Globus pallidus (tissue), 1 donor: ENCODE measurements at places on chromosomes 6 and 20.

DNA sequence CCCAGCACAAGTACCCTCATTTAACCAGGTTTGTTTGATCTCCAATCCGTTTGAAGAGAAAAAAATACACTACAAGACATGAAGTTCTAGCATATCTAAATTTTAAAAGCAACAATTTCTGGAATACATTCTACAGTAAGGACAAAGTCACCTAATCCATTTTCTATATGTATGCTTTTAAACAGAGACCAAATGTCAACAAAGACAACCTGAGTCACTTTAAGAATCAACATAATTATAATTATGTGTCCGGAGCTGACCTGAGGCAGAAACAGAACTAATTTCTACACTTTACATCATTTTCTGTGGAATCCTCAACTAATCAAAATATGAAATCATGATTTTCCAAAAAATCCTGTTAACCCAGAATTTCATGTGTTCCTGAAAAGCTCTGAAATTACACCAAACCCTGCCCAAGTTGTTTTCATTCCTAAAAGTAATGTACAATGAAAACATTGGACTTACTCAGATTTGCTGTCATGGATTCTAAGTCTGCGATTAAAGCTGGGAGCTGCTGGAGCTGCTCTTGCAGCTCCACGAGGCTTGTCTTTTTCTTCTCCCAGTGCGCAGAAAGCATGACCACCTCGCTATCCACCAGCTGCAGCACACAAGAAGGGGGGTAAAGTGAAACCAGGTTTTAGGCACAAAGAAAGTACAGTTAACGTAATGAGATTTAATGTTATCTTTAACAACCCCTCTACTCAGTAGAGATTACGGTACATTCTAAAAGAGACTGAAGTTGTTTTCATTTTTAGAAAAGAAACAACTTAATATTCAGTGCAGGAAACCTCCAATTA lies 35.8 kb downstream of the DTNBP1 start:
- DNase-seq: no peak

- DNase-seq: no peak
These were observed 28.0 kb downstream of the ID4 start for GRCh38 chr6:19865178-19865577.

- peak; percentile 73 for DNase-seq
These were observed 4.7 kb downstream of the ZMYND8 start for GRCh38 chr20:47351643-47352331.

DNA sequence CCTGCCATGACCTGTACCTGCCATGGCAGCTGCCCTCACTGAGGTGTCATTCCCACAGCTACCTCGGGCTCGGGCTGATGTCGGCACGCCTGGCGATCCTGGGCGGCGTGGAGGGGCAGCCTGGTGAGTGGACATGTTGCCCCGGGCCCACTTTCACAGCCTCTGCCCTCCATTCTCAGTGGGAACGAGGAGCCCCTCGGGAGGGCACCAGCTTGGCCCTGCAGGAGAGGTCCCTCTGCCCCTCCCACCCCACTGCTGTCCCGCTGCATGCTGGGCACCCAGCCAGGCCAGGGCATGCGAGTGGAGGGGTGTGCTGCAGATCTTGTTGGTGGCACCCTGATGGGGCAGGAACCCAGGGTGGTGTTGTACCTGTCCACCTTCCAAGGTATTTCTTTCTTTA lies 23.0 kb downstream of the ENTPD6 start:
- no peak for DNase-seq

DNA sequence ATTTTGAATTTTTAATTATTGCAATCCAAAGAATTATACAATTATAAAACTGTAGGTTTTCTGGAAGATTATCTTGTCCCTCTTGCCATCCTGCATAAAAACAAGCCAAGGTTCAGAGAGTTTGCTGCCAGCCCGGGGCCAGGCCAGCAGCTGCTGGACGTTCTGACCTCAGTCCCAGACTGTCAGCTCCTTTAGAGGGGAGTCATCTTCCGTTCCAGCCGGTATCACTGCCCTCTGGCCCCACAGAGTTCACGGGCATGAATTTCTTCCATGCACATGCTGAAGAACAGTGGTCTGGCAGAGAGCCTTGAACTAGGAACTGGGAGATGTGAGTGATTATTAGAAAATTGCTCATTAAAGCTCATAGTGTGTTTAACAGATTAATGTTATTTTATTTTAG lies 130.4 kb upstream of the QKI start:
- DNase-seq: peak; percentile 61

DNA sequence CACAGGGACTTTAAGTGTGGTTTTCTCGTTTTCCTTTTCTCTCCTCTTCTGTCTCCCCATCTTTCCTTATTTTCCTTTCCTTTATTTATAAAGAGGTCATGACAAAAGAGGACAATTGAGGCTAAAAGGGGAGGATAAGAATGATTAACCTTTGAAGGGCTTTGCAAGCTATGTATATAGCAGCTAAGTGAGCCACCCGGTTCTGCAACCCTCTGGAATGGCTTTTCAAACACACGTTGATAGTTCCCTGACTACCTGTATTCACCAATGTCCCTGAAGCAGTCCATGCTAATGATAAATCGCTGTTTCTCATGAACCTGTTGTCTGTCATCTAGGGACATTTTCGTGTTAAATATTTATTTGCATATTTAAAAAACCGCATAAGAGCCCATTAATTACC lies 124.4 kb upstream of the RALGAPA2 start:
- no peak for DNase-seq

DNA sequence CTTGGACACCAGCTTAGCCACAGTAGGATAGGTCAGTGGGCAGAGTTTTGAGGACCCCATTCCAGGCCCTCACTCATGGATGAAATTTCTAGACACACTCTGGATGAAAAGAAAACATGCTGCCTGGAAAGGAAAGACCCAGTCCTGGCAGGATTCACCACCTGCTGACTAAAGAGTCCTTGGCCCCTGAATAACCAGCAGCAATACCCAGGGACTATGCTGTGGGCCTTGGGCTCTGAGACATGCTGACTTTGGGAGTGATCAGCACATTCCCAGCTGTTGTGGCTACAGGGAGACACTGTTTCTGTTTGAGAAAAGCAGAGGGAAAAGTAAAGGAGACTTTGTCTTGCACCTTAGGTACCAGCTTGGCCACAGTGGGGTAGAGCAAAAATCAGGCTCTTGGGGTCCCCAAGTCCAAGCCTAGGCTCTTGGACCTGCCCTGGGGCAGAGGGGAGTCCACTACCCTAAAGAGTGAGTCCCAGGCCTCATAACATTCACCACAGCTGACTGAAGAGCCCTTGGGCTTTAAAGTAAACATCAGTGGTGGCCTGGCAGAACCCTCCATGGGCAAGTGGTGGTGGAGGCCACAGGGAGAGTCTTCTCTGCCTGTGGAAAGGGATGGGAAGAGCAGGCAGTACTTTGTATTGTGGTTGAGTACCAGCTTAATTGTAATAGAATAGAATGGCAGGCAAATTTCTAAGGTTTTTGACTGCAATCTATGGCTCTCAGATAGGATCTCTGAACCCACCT lies 516.8 kb downstream of the BCKDHB start:
- no peak for DNase-seq

GRCh38 chr20:24547967-24548366 lies 78.5 kb downstream of the SYNDIG1 start:
- no peak for DNase-seq

- peak; percentile 70 for DNase-seq
These were observed 50.1 kb downstream of the CEP43 start for GRCh38 chr6:167049275-167049674.

- DNase-seq: no peak
These were observed 129.6 kb downstream of the CD24 start for GRCh38 chr6:106844930-106845329.

- DNase-seq: no peak
These were observed 371.0 kb downstream of the TAF4 start for GRCh38 chr20:61694682-61695081.

DNA sequence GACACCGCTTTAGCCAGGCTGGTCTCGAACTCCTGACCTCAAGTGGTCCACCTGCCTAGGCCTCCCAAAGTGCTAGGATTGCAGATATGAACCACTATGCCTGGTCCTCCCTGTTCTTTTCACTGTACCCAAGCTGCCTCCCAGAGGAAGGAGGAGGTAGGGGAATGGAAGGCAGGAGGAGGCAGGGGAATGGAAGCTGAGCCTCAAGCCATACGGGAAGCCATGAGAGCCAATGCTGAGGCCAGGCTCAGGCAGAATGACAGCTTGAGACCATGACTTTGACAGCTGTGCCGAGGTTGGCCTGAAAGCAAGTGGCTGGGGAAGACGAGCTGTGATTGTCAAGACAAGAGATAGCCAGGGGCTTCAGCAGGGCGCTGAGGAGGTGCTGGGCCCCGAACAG lies 13.6 kb upstream of the ZNF335 start:
- DNase-seq: no peak

GRCh38 chr6:139343052-139343750 lies 31.2 kb downstream of the CITED2 start:
- no peak for DNase-seq

DNA sequence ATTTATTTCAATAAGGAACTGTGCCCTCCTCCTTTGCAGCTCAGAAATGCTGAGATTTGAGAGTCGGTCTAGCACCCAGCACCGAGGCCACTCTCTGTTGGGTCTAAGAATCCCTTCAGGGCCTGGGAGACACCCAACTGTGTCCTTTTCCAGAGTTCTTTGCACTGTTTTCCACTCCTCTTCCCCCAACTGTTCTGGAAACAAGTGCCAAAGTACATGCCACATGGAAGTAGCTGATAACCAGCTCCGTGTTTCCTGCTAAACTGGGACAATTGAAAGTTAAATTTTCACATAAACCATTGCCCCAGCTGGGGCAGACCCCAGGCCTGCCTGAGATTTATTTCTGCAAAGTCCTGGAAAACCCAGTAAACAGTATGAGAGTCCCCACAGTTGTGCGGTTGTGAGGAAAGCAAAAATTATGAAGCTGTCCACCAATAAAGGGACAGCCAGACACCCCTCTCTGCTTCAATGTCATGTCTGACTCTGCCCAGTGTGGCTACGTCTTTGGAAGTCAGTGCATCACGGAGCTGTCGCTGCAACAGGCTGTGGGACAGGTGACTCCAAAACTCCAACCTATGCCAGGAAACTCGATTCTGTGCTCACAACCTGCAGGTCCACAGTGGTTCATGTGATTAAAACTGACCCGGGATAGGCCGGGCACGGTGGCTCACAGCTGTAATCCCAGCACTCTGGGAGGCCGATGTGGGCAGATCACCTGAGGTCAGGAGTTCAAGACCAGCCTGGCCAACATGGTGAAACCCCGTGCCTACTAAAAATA lies 178.0 kb upstream of the AFDN start:
- no peak for DNase-seq

DNA sequence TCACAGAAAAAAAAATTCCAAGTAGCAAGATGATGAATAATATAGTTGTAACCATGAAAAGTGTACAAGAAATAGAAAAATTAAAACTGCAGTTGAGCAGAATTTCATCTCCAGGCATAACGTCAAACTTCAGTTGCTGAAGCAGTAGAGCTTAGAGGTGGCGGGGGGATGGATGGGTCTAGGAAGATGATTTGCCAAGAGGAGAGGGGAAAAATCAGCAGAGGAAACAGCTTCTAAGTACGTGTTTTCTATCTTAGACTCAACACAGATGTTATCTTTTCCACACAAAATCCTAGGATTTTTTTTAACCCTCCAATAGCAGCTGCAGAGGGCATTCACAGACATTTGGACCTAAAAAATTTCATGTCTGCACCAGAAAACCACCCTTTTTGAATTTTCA lies 136.0 kb downstream of the OPN5 start:
- DNase-seq: no peak

DNA sequence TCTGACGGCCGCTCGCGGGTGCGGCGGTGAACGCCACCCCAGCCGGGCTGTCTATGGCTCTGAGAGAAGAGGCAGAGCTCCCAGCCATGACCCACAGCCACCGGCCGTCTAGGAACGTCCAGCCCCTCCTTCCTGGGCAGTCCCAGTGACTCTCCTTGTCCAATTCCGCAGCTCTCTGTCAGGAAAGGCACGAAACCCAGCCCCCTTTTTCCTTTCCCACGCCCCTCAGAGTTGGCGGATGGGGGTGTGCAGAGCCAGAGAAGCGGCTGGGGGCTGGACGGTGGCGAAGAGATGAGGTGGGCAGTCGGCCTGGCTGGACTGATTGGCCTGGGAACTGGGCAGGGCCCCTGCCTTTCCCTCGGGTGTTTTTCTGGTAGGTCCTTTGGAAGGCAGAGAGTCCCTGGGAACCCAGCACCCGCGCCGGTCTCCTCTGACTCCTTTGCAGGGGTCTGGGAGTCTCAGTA lies 1.5 kb downstream of the EBF4 start:
- no peak for DNase-seq

- no peak for DNase-seq
These were observed 100.3 kb downstream of the ZNF217 start for GRCh38 chr20:53493311-53493857.

GRCh38 chr6:89290401-89291155 lies 24.5 kb downstream of the GABRR2 start:
- DNase-seq: no peak

- no peak for DNase-seq
These were observed 18.4 kb downstream of the TENT5A start for GRCh38 chr6:81734081-81734480.

- no peak for DNase-seq
These were observed 246.7 kb downstream of the TAF4 start for GRCh38 chr20:61818746-61819573.

- no peak for DNase-seq
These were observed 42.1 kb downstream of the PHACTR3 start for GRCh38 chr20:59646487-59646886.

DNA sequence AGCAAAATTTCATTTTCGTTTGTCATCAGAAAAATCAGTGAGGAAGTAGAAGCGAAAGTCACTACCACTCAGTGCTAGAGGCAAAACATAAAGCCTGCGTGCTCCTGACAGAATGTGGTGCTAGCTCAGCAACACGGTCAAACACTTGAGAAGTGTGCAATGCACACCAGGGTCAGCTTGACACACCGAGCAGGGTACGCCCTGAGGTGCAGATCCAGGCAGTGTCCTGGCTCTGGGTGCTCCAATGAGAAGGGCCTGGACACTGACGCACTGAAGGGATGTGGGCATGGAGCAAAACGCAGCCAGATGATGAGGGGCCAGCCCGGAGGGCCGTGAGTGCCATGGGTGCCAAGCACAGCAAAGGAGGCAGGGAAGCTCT lies 5.9 kb downstream of the RNASET2 start:
- no peak for DNase-seq

DNA sequence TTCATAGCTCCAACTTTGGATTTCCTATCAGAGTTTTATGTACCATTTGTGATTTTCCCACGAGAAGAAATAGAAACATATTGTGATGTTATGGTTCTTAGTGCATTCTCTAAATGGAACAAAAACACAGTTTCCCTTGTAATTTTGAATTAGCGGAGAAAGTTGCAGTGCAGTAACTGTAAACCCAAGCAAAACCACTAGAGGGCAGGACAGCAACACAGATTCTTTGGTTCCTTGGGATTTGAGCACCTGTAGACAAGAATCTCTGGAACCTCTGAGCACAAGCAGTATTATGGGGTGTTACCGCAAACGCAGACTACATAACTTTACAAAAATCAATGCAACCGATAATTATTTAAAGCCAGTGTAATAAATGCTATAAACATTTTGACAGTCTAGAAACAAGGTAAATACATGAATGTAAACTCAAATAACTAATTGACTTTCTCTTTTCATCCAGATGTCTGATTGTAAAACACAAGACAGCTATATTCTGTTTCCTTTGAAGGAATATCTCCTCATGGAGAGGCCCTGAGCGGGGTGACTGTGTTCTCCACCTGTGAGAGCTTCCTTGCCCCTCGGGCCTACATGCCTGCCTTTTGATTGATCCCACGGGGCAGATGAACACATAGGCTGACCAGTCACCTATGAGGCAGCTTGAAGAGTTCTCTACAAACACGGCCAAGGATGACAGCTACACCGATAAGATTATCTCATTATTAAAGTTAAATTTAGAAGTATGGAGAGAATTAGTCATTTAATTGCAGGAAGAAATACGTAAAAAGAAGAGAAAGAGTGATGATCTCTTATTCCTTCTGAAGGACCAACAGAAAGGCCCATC lies 67.5 kb upstream of the COL21A1 start:
- peak; percentile 1 for DNase-seq
